ENCODE measurements at places on chromosomes 3 and 15. TPM values are rescaled to one million over a fixed set of nuclear protein-coding genes. Genes with fewer than 3 reads are reported as not detected.

DNA sequence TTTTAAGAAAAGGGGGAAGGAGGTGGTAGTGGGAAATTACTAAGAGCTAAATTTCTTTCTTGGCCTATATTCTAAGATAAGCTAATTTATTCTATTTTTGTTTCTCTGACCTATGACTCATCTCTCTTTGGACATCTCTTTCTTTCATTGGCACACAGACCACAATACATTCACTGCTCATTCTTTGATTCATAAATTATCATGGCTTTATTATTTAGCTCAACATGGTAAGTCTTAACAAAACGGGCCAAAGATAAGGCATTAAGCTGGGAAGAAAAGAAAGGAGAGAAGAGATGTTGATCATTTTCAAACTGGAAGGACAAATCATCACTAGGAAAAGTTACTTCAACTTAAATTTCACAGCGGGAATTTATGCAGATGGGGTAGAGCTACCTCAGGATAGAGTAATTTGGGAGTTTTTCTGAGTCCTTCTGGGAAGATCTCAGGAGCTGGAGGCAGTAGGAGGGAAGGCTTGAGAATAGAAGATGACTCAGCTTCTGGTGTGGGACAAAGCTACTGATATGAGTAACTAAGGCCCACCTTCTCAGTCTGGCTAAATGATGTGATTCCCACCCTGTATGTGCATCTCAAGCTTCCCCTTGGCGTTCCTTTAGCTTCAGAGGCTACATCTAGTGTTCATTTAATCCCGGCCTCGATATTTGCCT lies 7.5 kb upstream of the ALCAM start:
- H3K4me1 ChIP-seq: peaks cover 2% of the 10 kb centered on the region
- DNase-seq: no peak
- peaks cover 26% of the 10 kb centered on the region for H3K27me3 ChIP-seq
- H3K36me3 ChIP-seq: no peaks in the 10 kb centered on the region
- H3K27ac ChIP-seq: no peak overlapping the region

DNA sequence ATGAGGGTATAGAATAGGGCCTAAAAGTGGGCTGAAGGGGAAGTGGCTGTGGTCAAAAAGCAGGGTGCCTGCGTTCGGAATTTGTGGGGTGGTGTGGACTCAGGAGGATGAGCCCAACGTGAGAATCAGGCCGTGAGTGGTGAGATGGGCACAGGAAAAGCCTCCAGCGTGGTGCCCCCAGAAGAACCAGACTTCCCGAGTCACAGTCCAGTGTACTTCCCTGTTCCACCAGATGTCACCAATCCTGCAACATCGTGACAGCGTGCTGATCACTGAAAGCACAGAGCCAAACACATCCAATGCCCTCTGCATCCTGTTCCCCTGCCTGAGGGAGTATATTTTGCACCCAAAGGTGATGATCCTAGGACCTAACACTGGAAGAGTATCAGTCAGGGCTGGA lies 20.8 kb upstream of the ACAN start:
- H3K27me3 ChIP-seq: peaks cover 8% of the 10 kb centered on the region
- DNase-seq: no peak
- H3K36me3 ChIP-seq: no peaks in the 10 kb centered on the region
- H3K4me3 ChIP-seq: no peak overlapping the region
- no peaks in the 10 kb centered on the region for H3K4me1 ChIP-seq
- H3K27ac ChIP-seq: no peak overlapping the region

DNA sequence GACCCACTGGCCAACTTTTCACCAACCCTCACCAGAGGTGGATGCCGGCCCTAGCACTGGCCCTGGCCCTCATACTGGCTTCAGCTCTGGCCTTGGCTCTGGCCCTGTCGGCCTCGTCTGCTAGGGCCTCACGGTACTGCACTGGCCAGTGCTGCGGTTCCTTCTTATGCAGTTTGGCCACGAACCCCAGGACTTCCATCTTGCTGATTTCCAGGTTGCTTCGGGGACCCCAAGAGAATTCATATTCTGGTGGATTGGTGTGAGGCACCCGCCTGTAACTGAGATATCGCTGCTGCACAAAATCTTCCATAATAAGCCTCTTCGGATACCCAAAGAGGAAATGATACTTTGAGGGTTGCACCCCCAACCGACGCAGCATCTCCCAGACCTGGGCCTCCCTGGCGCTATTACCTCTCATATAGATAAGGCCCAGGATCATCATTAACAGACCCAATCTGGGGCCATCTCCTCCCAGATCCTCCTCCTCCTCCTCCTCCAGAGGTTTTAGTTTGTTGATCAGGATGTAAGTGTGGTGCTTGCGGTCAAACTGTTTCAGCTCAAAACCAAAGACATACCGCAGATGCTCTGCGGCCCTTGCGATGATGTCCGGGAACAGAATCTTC lies 883 bp downstream of the MAGEF1 start:
- DNase-seq: peak; percentile 17
- H3K27ac ChIP-seq: peak overlapping the region; percentile 93
- H3K4me3 ChIP-seq: peak overlapping the region; percentile 98
- H3K36me3 ChIP-seq: peaks cover 15% of the 10 kb centered on the region
- H3K27me3 ChIP-seq: no peaks in the 10 kb centered on the region

GRCh38 chr3:66411474-66411873 lies 89.3 kb downstream of the LRIG1 start:
- no peaks in the 10 kb centered on the region for H3K27me3 ChIP-seq
- no peaks in the 10 kb centered on the region for H3K36me3 ChIP-seq
- no peak overlapping the region for H3K4me3 ChIP-seq
- H3K27ac ChIP-seq: no peak overlapping the region
- no peak for DNase-seq
- no peaks in the 10 kb centered on the region for H3K4me1 ChIP-seq

- DNase-seq: no peak
- no peaks in the 10 kb centered on the region for H3K27me3 ChIP-seq
- no peak overlapping the region for H3K4me3 ChIP-seq
- no peaks in the 10 kb centered on the region for H3K4me1 ChIP-seq
Observed at GRCh38 chr3:156334841-156335545, 214.6 kb downstream of the KCNAB1 start.

- H3K4me3 ChIP-seq: no peak overlapping the region
- DNase-seq: no peak
- H3K36me3 ChIP-seq: no peaks in the 10 kb centered on the region
- H3K27me3 ChIP-seq: peaks cover 9% of the 10 kb centered on the region
Observed at GRCh38 chr3:64059484-64060175, 36.3 kb upstream of the PSMD6 start.

DNA sequence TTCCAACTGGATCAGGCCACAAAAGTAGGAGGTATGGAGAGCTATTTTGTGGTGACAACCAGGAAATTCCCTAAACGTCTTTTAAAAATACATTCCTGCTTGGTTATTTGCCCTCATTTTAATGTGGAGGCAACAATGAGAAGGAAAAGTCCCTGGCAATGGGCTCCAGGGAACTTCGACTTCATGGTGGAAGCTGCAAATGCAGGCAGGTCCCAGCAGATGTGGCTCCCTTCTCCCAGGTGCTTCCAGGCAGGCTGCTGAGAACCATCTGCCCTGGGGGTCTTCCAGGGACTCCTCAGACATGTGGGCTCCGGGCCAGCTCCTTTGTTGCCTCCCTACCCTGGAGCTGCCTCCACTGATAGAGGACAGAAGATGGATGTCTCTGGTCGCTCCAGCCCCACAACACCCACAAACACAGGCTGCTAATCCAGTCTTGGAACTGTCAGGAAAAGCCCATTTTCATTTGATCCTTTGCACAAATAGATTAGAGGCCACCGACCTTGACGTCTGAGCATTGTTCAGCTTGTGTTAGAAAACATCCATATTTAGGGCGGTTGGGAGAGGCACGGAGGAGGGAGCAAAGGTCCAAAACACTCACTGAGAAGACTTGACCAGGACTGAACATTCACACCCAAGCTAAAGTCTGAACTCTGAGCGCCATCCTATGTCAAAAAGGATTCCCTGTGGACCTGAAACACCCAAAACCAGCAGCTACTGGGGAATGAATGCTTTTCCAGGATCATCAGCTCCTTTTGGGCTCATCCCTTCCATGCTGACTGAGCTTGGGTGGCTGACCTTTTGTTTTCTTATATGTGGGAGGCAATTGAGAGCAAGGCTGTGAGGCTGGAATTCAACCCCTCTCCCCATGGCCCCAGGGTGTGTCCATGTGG lies 30.2 kb upstream of the SLCO2A1 start:
- no peaks in the 10 kb centered on the region for H3K27me3 ChIP-seq
- DNase-seq: no peak
- H3K4me1 ChIP-seq: no peaks in the 10 kb centered on the region
- no peaks in the 10 kb centered on the region for H3K36me3 ChIP-seq
- no peak overlapping the region for H3K4me3 ChIP-seq

DNA sequence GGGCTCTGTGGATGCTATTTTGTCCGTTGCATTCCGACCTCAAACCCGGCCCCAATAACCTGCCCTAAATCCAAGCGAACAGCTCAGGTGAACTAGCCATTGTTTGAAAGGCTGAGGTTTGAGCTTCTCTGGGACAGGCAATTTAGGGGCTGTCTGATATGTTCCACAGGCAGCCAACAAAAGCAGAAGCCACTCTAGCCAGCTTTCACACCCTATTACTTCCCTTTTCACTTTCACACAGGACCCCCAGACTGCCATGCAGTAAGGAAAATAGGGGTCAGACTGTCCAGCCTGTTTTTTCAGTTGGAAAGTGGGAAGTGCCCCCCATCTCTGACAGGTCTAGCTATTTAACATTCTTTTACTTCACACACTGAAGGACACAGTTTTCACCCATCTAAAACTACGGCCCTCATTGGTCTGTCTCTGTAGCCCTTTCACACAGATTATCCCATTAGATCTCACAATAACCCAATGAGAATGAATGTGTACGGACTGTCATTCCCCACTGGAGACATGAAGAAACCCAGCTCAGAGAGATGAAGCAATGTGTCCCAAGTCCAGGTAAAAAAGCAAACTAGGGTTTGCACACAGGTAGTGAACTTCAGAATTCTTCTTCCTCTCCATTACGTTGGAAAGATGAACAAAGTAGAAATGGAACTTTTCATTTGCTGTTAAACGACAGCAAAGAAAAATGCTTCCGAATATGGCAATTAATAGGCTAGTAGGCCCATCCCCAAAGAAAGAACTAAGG lies 1.9 kb downstream of the CCDC12 start:
- no peaks in the 10 kb centered on the region for H3K27me3 ChIP-seq
- H3K36me3 ChIP-seq: peaks cover 6% of the 10 kb centered on the region
- H3K27ac ChIP-seq: peak overlapping the region; percentile 45
- peak overlapping the region; percentile 78 for H3K4me3 ChIP-seq
- H3K4me1 ChIP-seq: peaks cover 81% of the 10 kb centered on the region

GRCh38 chr3:155912579-155913190 lies 42.2 kb downstream of the GMPS start:
- peaks cover 11% of the 10 kb centered on the region for H3K4me1 ChIP-seq
- H3K4me3 ChIP-seq: no peak overlapping the region
- no peak for DNase-seq
- no peaks in the 10 kb centered on the region for H3K27me3 ChIP-seq

TTLL13 gene
- total RNA-seq: 0.71 TPM

EPHB3 gene
- total RNA-seq: not detected

IL16 gene
- 415 TPM for total RNA-seq

P2RY14 gene
- total RNA-seq: not detected

TMEM40 gene
- total RNA-seq: not detected

LARP6 gene
- total RNA-seq: not detected

Measured in naive thymus-derived CD8-positive, alpha-beta T cell (primary cell).